ENCODE measurements at places on chromosomes 12 and 14.
A peak's percentile ranks its signal among the peaks of the same experiment; 100 is the strongest.

GRCh38 chr14:95267306-95267705 is 52.4 kb downstream of the CLMN start:
- DNase-seq, result peak; percentile 67

DNA sequence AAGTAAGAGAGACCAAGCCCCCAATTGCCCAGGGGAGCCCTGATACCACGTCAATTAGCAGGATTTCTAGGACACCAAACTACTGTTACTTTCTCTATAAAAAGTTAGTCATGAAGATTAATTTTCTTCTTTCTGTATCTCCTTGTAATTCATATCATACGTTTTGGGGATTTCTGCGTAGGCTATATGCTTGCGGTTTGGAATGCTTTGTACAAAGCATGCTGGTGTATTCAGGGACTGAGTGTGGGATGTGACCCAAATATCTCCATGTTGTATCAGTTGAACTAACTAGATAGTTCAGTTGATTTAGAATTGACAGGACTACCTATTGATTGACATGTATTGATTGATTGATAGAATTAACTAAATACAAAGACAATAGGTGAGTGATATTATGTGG is 7.7 kb downstream of the GPR33 start:
- no peak for DNase-seq

- no peak for DNase-seq
These were observed 159.5 kb downstream of the VRK1 start for GRCh38 chr14:96956464-96957239.

DNA sequence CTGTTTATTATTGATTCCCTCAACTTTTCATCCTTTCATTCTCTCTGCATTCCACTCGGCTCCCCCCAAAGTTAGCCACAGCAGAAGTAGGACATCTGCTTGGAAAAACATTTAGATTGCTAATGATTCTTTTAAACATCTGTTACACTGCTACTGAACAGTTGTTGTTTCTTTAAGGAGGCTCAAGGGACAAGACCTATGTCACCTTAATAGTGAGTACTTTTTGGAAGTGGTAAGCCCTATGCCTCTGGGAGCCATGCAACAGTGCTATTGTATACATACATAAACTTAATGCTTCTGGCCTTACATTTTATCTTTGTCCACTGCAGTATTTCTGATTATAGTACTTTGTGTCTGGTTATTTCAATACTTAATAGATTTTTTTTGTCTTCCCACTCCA is 628.2 kb upstream of the FOXG1 start:
- DNase-seq, result no peak

DNA sequence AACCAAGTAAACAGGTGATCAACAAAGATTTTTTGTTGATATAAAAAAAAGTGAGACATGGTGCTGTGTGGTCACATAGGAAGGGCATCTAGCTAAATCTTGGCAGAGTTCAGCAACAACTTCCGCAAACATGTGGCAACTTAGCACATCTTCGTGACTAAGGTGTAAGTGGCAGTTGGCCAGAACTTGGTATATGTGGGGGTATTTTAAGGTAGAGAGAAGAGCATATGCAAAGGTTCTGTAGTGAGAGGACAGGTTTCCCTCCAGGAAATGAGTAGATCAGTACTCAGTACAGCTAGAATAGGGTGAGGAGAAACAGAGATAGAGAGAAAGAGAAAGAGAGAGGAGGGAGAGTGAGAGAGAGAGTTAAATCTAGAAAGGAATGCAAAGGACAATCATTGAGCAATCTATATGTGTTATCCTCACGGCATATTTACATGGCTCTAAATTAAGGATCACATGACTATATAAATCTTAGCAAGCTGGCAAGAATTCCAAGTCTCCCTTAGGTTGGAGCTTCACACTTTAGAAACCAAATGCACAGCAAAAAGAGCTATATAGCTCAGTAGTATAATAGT is 227.7 kb upstream of the HMGA2 start:
- DNase-seq, result no peak

GRCh38 chr12:95877622-95878021 is 18.9 kb downstream of the SNRPF start:
- DNase-seq, result no peak

DNA sequence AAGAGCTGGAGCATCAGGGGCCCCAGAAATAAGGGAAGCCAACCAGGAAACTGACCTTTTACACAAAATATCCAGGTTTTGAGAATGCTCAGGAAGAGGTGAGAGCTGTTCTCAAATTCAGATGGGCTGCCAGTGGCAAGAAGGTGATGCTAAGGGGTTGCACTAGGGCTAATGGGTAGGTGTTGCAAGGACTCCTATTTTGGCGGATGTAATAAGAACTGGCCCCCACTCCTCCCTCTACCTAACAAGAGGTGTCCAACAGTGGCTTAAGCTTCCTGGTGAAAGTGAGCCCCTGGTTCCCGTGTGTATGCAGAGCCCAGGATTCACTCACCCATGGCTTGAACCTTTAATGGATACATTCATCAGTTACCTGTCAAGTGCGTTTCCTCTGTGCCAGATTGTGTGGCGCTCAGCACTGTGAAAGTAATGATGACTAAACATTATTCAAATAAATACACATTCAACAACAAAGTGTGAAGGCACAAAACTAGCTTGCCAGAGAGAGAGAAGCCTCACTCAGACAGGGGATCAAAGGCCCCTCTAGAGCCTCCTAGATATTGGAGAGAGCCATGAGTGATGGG is 705 bp upstream of the CHGA start:
- DNase-seq, result no peak

GRCh38 chr14:67882986-67883555 is 63.5 kb downstream of the RAD51B start:
- DNase-seq, result no peak

DNA sequence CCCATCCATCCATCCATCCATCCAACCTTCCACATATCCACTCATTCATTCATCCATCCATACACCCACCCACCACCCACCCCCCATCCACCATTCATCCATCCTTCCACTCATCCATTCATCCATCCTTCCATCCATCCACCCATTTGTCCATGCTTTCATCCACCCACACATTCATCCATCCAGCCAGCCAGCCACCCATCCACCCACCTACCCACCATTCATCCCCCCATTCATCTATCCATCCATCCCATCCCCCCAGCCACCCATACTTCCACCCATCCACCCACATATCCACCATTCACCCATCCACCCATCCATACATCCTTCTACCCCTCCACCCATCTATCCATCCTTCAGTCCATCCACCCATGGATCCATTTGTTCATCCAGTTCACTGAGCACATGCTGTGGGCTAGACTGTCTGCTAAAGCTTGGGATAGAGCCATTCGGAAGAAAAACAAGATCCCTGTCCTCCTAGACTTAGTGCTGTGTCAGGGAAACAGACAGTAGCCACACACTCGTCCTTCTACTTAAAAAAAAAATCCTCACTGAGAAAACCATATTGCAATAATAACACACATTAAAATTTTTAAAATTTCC is 377.5 kb downstream of the ADGRD1 start:
- DNase-seq, result no peak

- peak; percentile 65 for DNase-seq
These were observed 1.1 kb upstream of the FERMT2 start for GRCh38 chr14:52951681-52952554.

GRCh38 chr12:108516511-108517275 is 1.6 kb downstream of the FICD start:
- no peak for DNase-seq

DNA sequence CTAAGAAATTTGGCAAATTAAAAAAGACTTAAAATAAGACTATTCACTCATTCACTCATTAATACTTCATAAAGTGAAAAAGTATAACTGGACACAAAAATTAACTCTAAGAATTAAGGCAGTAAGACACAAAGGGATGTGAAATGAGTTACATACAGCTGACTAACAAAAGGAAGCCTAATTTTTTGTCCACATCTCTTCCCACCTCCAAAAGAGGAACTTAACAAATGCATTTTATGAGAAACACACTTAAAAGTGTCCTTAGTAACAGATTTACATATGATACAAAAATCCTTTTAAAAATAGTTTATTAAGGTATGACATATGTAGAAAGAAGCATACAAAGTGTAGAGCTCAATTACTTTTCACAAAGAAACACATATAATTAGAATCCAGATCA is 88.9 kb downstream of the NUMB start:
- DNase-seq, result no peak

DNA sequence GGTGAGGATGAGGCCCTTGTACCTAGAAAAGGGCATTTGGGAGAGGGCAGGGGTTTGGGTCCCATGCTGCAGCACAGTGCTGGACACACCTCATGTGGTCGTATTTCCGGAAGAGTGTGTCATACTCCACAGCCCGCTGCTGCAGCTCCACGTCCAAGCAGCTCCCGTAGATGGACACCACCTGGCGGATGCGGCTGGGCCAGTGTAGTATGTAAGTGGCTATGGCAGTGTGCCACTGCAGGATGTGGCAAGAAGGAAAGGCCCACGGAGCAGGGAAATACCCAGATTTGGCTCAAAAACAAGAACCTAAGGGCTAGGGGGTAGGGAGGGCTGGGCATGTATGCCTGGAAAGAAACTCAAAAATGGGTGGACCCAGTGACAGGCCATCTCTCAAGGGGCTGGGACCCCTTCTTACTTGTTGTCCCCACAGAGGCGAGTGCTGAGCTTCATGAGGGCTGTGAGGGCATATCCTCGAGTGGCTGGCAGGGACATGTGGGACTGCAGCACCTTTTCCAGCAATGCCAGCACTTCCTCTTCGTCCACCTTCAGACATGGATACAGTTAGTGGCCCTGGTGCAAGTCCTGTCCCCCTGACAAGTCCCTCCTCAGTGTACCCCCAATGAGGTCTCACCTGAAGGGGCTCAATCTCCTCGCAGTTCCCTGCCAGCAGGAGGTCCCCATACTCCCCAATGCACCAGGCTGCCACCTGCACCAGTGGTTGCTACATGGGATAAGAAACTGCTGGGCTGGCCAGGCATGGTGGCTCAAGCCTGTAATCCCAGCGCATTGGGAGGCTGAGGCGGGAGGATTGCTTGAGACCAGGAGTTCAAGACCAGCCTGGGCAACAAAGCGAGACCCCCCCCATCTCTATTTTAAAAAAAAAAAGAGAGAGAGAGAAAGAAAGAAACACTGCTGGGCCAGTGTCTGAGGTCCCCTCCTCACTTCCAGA is 5.4 kb downstream of the AP1G2 start:
- peak; percentile 28 for DNase-seq

DNA sequence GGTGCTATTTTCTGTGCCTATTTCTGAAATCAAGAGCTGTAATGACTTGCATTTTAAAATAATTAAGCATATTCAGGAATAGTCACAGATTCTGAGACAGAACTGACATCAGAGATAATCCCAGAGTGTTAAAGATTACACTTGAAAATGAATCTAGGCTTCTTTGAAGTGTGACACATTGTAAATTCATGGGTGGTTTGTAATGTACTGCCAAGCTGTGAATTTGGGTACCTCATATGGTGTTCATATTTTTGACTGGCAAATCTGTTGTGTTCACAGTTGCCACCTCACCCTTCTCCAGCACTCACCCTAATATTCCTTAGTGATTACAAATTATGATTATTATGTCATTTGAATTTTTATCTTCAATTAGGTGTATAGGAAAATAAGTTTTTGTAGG is 78.5 kb upstream of the CSRP2 start:
- no peak for DNase-seq

DNA sequence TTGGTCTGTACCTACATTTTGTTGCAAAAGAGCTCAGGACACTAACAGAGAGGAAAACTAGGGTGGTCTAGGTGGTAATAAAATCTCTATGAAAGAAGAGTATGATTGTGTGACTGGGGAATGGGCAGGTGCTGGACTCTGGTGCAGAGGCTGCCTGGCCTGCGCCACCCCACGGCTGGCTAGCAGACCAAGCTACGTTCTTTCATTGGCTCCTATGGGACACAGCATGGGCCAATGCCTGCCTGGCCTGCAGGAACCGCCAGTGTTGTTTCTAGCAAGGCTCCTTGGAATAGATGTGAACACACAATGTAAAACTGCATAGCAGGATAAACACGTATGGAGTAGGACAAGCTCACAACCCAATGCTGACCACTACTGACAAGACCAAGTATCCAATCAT is 51.7 kb upstream of the CORO1C start:
- DNase-seq, result no peak

- DNase-seq, result no peak
These were observed 179.6 kb downstream of the NELL2 start for GRCh38 chr12:44696542-44696941.

DNA sequence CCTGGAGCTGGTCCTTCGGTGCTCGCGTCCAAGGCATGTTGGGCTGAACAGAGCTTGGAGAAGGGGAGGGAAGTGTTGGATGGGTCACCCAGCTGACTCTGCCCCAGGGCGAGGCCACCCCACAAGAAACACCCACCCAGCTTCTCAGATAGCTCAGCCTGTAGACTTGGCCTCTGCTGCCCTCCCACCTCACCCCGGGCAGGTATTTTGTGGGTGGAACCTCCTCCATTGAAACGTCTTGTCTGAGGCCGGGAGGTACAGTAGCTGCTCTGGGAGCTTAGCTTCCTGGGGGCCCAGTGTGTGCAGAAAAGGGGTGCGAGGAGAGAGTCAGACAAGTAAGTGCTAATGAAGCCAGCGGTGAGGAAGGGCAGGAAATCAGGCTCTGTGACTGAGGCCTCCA is 54.8 kb upstream of the TSPAN9 start:
- no peak for DNase-seq

GRCh38 chr12:107558141-107558815 is 127.3 kb upstream of the PWP1 start:
- no peak for DNase-seq

GRCh38 chr12:96500693-96501092 is 11.3 kb downstream of the CFAP54 start:
- DNase-seq, result no peak

DNA sequence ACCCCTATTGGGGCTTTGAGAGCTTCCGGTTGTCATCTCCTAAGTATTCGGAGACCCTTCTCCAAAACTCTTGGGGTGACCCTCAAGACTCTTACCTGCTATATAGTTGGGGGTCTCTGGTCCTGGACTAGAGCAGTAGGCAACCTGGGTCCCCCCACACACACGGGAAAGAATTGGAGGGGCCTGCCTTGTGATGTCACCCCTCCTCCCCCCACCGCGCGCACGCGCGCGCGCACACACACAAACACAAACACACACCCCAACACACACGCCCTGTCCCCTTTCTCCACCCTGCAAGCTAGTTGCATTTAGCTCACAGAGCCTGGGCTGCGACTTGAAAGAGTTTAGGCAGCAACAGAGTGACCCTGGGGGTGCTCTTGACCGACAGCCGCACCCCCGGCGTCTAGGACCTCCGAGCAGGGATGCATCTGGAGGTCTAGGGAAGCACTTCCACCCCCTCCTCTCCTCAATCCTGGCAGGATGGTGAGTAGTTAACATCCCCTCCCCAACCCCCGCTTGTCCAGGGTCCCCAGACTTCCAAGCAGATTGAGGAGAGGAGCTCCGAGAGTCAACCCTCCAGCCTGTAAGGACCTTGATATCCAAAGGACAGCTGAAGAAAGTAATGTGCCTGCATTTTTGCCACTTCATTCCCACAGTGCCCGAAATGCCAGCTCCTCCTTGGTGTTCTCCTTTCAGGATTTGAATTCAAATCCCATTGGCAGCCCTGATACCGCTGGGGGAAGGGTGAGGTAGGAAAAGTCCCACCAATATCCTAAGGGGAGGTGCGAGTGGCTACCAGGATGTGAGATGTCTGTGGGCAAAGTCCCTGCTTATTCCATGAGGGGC is 1.4 kb upstream of the DNAJC14 start:
- DNase-seq, result peak; percentile 47

- DNase-seq, result peak; percentile 25
These were observed 8.8 kb downstream of the BDKRB1 start for GRCh38 chr14:96264853-96265252.

All from astrocyte (in vitro differentiated cells and primary cell).